ENCODE measurements at places on chromosomes 1 and 21. TPM values are rescaled to one million over a fixed set of nuclear protein-coding genes. Genes with fewer than 3 reads are reported as not detected.

DNA sequence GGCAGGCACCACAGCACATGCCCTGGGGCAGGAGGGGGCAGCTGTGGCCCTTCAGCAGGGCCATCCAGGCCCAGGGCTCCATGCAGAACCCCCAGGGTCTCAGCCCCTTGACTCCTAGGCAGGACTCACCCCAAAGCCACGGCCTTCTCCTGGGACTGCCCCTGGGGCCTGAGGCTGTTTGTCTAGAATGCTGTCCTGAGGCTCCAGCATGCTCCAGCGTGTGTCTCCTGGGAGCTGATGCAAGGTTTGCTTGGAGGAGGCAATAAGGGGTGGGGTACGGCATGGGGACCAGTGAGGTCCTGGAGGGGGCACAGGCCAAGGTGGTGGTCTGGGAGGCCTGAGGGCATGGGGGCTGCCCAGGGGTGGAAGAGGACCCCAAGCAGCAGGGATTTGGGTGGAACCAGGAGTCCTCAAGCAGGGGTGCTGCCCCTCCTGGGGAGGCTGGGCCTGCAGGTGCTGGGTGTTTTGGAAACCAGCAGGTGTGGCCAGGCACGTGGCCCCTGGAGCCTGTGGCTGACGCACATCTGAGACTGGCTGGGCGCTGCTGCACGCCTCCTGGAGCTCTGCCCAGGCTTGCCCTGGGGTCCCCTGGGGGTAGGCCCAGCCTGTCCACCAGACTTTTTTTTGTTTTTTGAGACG, 7.8 kb upstream of the CALML6 start:
- no peak for DNase-seq
- H3K27ac ChIP-seq: no peak overlapping the region
- no peaks in the 10 kb centered on the region for H3K27me3 ChIP-seq
- peaks cover 21% of the 10 kb centered on the region for H3K4me1 ChIP-seq
- no peak overlapping the region for H3K4me3 ChIP-seq

DNA sequence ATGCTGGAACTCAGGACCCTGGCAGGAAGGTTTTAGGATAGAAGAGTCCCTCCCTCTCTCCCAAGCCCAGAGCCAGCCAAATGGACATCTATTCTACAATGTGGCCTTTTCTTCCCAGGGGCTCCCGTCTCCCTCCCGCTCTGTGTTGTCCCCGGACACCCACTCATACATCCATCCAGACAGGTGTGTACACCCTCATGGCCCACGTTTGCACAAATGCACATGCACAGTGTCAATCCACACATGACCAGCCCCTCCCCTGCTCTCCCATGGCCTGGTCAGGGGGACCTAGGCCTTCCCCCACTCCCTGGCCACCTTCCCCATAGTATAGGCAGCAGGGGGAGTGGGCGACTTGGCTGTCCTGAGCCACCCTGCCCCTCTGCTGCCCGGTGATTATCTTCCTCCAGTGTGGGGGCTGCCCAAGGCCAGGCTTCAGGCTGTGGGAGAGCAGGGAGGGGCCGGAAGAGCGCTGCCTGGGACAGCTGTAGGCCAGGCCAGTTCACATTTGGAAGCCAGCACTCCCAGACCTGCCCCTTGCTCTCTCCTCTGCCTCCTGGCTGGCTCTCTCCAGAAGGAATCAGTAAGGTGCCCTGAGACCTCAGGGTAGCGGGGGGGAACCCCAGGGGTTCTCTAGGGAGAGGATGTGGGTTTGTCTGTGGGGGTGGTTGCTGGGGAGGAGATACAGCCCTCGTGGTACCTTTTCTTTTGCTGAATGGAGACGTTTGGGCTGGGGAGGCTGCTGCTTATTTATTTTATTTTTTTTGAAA, 4.1 kb upstream of the PTPN7 start:
- H3K27me3 ChIP-seq: no peaks in the 10 kb centered on the region
- no peaks in the 10 kb centered on the region for H3K36me3 ChIP-seq
- peaks cover 65% of the 10 kb centered on the region for H3K4me1 ChIP-seq
- H3K27ac ChIP-seq: peak overlapping the region; percentile 93
- no peak overlapping the region for H3K4me3 ChIP-seq

DNA sequence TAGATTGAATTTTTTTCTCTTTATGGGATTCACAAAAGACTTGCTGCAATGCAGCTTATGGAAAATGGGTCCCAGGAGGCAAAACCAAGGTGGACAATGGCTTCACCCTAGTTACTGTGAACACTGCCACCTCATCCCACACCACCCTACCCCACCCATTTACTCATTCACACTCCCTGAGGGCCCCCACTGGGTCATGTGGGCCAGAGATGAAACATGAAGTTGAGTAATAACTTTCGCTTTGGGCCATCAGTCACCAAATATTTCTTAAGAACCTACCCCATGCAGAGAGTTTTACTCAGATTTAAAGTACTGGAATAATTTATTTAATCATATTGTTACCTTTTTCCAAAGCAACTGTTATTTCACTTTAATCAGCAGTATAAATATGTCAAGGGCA, 191.8 kb downstream of the TPR start:
- H3K36me3 ChIP-seq: no peaks in the 10 kb centered on the region
- DNase-seq: no peak
- H3K27ac ChIP-seq: no peak overlapping the region
- no peaks in the 10 kb centered on the region for H3K4me1 ChIP-seq
- no peak overlapping the region for H3K4me3 ChIP-seq

DNA sequence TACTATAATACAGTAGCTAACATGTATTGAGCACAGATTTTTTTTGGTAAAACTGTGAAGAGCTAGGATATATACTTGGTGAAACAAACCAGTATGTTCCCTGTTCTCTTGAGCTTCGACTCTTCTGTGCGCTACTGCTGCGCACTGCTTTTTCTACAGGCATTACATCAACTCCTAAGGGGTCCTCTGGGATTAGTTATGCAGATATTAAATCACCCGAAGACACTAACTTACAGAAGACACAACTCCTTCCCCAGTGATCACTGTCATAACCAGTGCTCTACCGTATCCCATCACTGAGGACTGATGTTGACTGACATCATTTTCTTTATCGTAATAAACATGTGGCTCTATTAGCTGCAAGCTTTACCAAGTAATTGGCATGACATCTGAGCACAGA, 24.7 kb downstream of the LGALS8 start:
- H3K4me3 ChIP-seq: no peak overlapping the region
- H3K27ac ChIP-seq: no peak overlapping the region
- H3K36me3 ChIP-seq: peaks cover 90% of the 10 kb centered on the region

GRCh38 chr1:193025218-193025617, 33.9 kb downstream of the UCHL5 start:
- H3K27ac ChIP-seq: no peak overlapping the region
- H3K36me3 ChIP-seq: no peaks in the 10 kb centered on the region
- no peaks in the 10 kb centered on the region for H3K27me3 ChIP-seq
- DNase-seq: no peak
- H3K4me1 ChIP-seq: no peaks in the 10 kb centered on the region

DNA sequence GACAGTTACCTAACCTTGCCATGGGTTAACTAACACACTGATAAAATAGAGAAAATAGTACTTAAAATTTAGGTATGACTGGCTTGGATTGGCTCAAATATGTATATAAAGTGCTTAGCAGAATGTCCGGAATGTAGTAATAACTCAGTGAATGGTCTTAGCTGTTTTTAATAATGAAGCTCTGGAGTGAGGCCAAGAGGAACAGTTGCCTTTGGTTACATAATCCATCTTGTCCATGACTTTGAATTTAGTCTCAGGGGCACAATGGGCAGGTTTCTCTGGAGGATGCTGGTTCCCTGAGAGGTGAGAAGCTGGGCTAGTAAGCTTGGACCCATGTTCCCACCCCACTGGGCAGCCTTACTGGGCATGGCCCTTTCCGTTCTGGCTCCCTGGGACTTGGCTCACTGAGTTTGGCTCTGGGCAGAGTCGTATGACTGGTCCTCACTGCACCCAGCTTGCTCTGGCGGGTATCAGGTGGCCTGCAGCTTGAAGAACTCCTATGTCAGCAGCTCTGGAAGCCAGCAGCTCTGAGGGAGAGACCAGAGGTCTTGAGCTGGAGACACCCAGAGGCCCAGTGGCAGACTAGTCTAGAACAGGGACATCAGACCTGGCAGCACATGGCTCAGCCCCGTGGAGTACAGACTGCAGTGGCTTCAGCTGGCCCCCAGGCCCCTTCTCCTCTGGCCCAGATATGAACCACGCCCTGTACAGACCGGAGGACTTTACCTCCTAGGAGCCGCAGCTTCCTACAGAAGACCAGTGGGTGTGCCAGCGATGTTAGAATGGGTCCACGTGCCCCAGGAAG, 40.4 kb downstream of the TENT5C start:
- no peak for DNase-seq
- peaks cover 32% of the 10 kb centered on the region for H3K4me1 ChIP-seq
- H3K36me3 ChIP-seq: no peaks in the 10 kb centered on the region
- H3K27ac ChIP-seq: no peak overlapping the region
- no peak overlapping the region for H3K4me3 ChIP-seq

DNA sequence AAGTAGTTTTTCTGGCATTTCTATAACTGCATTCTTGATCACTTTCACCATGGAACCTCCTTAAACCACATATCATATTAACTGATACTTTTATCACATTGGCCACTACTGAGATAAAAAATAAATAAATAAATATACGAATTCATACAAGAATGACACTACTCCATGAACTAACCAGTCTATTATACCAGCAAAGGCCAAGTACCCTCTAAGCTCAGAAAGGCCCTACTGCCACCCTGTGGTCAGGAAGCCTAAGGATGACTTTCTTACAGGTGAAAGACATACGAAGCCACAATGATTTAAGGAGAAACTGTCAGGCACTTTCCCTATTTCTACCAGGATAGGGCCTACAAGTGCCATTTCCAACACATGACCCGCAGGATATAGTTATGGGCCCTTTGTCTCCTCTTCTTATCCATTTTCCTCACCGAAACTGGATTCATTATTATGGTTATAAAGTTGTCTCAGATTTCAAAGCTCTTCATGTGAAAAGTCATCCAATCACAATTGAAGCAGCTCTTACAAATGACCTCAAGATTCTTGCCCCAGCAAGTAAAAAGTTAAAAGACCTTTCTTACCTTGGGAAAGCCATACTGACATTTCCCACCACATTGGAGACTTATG, 23.9 kb downstream of the DNAJC8 start:
- no peaks in the 10 kb centered on the region for H3K4me1 ChIP-seq
- no peak overlapping the region for H3K4me3 ChIP-seq
- no peaks in the 10 kb centered on the region for H3K27me3 ChIP-seq
- peak; percentile 67 for DNase-seq

Gene SPRR1A
- total RNA-seq: not detected

Gene MYCBP
- total RNA-seq: 13.4 TPM
